Bone marrow (tissue), 2 donors: ENCODE measurements at places on chromosomes 4 and X.

DNA sequence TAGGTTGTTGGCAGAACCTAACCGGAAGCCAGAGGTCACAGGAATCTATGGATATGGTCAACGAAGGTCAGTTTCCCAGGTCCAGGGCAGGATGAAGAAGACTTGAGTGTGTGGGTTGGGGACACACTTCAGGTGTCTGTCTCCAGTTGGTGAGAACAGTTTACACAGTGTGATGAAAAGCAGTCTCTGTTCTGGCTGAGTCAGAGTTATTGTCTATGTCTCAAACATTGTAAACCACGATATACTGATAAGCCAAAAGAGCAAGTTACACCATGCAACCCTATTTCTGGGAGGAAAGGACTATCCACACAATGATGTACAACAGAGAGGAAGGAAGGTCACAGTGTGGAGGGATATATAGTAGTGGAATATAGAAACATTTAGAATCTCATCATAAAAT is 187.1 kb upstream of the C1QTNF7 start:
- no peak for DNase-seq

GRCh38 chrX:120456973-120457372 is 12.1 kb downstream of the LAMP2 start:
- no peak for DNase-seq

- DNase-seq: no peak
Observed at GRCh38 chr4:77595364-77595973, 10.2 kb upstream of the CXCL13 start.

GRCh38 chr4:186204103-186204559 is 12.8 kb downstream of the CYP4V2 start:
- DNase-seq: no peak

DNA sequence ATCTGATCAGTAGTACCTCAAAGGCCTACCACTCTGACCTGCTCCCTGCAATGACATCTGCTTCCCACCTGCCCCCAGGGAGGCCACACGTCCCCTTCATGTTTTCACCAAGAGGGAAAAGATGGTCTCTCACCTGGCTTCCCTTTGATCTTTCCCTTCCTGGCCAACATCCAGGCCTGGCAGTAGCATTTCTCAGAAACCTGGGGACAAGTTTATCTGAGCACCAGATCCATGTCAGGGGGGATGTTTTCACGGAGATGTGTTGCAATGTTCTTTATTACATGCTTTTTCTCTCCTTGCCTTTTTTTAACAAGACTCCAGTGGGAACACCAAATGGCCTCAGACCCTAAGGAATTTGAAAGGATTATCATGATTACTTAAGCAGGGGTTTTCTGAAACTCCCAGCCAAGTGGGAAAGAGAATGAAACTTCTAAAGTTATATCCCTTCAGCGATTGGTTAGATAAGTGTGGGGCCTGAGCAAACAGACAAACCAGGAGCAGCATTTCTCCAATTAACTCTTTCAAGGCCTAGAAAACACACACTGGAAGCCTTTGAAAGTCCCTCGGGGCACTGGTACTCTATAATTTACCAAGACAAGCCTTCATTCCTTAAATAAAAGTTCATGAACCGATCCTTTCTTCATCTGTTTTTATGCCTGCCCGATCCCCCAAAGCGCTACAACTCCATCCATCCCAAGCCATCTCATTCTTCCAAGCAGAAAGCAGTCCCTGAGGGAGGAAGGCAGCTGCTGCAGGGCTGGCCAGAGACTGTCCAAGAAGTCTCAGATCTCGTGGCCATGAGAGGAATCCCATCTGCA is 94.1 kb downstream of the BCOR start:
- no peak for DNase-seq

- DNase-seq: no peak
Observed at GRCh38 chr4:89834486-89835209, 2.3 kb downstream of the SNCA start.

- no peak for DNase-seq
Observed at GRCh38 chr4:100839712-100840111, 321.9 kb upstream of the EMCN start.

DNA sequence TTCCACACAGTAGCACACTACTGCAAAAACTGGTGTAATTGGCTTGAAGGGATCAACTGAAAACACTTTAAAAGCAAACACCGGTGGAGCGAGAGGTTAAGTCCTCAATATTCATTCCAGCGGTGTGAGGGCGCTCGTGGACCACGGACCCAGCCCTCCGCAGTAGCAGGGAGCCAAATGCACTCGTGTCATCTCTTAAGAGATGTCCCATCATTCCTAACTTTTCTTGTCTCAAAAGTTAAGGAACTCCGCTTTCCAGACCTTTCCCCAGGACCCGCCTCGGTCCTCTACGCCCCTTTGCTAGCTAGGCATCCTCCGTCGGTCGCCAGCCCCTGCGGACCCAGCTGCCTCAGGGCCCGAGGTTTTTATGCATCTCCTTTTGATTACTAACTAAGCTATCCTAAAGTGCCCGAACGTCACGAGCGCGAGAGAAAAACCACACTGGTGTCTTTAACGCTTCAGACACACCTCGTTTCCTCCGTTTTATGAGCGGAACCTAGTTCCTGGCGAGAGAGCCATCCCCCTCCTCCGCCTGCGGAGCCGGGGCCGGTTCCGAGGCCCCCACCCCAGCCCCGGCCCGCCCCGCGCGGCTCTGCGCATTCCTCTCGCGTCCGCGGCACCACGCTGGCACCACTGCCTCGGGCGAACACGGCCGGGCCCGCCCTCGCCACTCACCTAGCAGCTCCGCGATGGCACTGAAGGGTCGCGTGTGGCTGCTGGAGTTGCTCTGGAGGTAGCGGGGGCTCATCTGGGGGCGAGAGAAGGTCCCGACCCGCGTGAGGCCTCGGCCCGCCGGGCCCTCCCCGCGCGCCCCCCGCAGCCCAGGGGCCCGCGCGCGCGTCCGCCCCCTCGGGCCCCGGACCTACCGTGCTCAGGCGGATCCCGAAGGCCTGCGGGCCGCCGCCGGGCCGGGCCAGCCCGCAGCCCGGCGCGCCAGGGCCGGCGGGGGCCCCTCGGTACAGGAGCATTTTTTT is 723 bp downstream of the MORC4 start:
- DNase-seq: no peak

GRCh38 chrX:41116948-41117347 is 31.7 kb downstream of the USP9X start:
- no peak for DNase-seq

DNA sequence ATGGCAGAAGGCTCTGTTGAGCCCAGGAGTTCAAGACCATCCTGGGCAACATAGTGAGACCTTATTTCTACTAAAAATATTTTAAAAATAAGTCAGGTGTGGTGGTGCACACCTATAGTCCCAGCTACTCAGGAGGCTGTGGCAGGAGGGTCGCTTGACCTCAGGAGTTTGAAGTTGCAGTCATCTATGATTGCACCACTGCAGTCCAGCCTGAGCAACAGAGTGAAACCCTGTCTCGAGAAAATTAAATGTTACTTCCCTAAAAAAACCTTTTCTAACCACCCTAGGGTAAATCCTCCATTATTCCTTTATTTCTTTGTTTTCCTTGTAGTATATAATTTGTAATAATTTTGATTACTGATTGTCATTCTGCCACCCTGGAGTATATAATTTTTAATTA is 7.9 kb downstream of the FAM200B start:
- DNase-seq: no peak

DNA sequence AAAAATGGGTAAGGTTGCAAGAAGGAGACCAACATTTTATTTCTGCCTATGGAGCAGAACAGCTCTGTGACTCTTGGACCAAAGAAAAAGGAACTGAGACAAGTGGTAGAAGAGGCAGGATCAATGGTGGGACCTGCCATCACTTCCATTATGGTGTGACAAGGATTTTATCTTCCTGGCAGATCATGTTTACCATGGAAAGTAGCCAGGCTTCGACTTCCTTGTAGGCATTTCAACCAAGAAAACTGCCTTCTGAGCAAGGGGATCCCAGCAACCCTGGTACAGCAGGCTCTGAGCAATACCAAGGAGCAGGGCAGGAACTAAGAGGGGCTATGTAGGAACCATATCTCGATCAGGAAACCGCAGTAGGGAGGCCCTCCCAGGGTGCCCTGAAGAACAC is 317.4 kb downstream of the IQCM start:
- no peak for DNase-seq

GRCh38 chrX:111877681-111878080 is 1.7 kb downstream of the TRPC5OS start:
- no peak for DNase-seq

DNA sequence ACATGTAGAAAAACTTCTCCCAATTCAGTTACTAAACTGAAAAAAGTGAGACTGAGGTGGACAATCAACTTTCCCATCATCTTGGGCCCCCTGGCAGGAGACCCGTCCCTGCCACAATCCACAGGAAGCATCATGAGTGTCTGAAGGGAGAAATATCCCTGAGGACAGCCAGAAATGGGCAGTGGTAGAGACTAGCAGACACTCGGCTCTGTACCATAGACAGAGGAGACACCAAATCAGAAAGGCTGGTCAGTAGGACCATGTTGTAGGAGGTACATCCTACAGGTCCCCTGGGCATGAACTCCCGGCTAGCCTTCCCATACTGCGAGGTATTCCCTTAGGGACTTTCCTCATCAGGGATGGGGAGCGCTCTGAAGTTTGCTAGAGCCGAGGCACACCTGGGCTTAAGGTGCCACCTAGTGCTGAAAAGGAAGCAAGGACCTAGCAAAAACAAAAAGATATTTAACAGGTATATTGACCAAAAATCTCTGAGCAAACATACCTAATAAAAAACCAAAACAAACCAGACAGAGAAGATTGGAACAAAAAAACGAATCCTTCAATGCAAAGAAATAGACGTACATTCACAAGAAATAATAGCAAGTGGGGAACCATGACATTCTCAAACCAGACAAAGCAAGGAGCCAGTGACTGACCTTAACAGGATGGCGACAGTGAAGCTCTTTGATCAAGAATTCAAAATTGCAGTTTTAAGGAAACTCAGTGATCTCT is 55.6 kb downstream of the HAUS3 start:
- DNase-seq: no peak

DNA sequence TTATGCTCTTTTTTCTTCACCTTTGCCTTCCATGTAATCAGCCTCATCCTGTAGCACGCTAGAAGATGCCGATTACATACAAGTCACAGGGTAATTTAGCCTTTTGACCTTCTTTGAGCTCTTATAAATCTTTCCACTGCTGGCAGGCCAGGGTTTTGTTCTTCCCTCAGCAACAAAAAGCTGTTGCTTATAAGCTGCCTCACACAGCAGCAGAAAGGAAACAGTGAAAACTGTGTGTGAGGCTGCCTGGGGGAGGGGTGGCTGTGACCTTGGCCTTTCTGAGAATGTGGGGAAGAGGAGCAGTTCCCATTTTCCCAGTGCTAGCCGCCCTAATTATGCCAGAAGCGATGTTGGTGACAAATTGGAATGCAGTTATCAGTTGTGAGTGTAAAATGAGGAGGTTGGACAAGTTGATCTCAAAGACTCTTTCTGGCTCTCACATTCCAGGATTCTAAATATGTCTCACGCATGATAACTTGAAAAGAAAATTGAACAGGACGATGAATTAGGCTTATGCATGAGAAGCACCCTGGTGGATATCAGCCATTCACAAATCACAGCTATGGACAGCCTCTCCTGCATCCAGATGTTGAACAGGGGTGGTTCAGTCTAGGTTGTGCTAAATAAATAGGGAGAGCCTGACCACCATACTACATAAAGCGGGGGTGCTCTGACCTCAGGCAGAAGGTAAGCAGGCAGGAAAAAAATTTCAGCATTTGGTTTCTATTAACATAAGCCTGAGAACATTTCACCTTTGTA is 25.7 kb downstream of the SLITRK2 start:
- no peak for DNase-seq

DNA sequence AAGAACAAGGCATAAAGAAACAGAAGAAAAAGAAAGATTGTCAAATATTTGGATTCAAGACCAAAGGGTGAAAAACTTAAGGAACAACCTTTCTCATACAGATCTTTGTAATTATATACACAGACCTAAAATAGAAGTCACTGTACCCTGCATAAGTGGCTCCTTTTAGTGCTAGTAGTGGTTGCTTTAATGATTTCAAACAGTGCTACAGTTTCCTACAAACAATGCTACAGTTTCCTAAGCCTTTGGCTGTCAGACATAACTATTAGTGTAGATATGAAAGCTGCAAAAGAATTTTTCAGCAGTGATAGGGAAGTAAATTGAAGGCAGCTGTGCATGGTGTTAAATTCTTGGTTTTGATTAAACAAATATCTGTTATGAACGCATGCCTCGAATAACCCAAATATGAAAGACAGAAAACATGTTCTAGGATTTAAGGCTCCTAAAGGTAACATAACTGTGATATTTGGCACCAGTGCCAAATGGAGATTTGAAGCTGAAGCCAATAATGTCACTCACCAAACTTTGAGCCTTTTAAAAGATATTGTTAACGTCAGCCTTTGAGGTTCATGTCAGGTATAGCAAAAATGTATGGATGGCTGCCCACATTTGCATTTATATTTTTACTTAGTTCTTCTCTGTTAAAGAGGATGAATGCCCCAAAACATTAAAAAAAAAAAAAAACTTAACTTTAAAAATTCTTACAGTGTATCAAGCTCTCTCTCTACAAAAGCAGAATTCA is 36.6 kb downstream of the SMARCAD1 start:
- DNase-seq: no peak

DNA sequence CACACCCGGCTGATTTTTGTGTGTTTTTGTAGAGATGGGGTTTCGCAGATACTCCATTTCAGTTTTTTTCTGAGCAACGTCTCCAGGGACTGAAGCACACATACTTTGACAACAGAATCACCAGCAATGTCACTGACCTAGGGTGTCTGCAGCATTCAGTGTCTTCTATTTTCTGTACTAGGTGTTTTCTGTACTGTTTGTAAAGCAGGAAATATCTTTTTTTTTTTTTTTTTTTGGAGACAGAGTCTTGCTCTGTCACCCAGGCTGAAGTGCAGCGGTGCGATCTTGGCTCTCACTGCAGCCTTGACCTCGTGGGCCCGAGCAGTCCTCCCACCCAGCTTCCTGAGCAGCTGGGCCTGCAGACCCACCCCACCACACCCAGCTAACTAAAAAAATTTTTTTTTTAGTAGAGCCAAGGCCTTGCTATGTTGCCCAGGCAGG is 8.9 kb downstream of the ADD1 start:
- DNase-seq: no peak

GRCh38 chr4:83369831-83370639 is 35.4 kb upstream of the HPSE start:
- no peak for DNase-seq

GRCh38 chr4:62835631-62836030 is 1573.6 kb downstream of the TECRL start:
- DNase-seq: no peak

DNA sequence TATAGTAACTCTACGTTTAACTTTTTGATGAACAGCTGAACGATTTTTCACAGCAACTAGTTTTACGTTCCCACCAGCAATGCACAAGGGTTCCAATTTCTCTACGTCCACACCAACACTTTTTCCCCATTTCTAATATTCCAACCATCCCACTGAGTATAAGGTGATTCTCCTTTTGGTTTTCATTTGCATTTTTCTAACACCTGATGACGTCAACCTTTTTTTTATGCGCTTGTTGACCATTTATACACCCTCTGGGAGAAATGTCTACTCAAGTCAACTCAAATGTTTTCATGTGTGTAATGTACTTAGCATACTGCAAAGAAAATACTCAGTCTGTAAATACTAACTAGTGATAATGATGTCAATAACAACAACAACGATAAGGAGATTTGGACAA is 177.2 kb upstream of the TENM3 start:
- DNase-seq: no peak

GRCh38 chrX:50698944-50699343 is 115.0 kb downstream of the SHROOM4 start:
- DNase-seq: no peak
